ENCODE measurements at places on chromosomes 5 and 9.

DNA sequence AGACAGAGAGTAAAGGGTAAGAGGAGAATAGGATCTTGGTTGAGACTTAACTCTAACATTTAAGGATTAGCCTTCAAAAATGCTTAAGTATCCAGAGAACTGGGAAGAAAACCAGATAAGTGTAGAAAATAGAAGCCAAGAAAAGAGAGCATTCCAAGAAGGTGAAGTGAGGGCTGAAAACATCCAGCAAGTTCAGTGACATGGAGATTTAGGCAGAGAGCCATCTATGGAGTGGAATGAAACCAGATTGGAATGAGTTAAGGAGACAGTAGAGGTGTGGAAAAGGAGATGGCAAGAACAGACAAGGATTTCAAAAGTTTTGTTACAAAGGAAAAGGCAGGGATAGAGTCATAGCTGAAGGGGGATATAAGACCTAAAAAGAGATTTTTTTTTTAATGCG is 188.1 kb downstream of the TRPM3 start:
- DNase-seq = no peak

GRCh38 chr9:115952430-115953292 is 200.9 kb upstream of the PAPPA start:
- no peak for DNase-seq

DNA sequence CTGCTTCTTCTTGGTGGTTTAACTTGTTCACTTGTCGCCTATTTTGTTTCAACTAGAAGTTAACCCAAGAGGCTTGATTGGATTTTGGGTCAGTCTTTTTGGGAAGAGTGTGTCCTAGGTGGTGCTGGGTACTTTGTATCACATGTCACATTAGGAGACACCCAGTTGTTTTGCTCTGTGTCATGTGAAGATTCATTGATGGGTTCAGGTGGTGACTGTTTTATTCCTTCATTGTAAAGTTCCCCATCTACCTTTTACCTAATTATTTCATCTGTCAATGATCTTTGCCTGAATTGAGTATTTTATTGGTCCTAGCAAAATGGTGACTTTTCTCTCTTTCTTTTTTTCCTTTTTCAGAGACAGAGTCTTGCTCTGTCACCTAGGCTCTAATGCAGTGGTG is 69.2 kb downstream of the RALGPS1 start:
- no peak for DNase-seq

DNA sequence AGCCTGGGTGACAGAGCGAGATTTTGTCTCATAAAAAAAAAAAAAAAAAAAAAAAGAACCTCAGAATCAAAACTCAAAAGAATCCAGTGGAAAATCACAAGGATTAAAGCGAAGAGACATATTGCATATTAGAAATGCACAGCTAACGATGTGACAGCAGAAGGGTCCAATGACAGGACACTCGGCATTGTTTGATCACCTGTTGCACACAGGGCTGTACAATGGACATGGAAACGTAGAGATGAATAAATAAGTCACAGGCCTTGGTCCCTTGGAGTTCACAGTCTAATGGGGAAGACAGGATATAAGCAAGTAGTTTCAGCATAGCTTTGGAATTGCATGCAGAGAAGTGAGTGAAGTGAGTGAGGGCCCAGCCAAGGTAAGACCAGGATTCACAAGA is 25.9 kb upstream of the PIK3R1 start:
- DNase-seq = no peak

DNA sequence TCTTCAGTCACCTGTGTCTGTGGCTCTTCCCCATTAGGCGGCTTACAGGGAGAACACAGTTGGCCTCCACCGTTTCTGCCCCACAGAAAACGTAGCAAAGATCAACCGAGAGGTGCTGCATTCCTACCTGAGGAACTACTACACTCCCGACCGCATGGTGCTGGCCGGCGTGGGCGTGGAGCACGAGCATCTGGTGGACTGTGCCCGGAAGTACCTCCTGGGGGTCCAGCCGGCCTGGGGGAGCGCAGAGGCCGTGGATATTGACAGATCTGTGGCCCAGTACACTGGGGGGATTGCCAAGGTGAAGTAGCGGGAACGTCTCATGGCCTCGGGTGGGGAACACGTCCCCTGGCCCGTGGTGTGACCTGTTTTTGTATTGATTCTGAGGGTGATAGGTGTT is 6.5 kb downstream of the PMPCA start:
- no peak for DNase-seq

DNA sequence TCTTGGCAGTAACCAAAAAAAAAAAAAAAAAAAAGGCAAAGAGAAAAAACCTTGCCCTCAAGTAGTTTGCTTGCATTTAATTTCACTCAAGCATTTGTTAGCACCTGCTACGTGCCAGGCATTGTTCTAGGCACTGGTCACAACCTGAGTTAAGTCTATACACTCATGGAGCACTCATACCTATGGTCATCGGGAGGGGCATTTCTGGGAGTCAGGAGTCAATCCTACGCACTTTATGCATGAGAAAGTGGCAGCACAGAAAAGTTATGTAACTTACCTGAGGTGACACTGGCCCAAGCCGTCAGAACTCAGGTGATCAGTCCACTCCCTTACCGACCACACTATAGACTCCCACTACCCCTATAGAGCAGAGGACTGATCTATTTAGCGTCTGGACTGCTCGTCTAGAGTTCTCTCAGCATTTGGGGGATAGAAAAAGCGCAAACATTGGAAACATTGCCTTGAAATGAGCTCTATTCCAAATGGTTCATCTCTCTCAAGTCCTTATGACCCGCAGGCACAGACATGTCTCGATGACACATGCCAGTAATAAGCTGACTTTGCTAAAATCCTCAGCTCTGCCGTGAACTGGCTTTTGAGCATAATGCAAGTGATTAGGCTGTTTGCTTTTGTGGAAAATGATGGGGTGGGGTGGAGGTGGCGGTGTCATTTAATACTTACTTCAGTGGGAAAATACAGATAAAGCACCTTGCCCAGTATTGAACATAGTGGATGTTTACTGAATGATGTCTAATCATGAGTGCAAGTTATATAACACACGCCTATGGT is 160.2 kb downstream of the ARHGEF28 start:
- DNase-seq = no peak

DNA sequence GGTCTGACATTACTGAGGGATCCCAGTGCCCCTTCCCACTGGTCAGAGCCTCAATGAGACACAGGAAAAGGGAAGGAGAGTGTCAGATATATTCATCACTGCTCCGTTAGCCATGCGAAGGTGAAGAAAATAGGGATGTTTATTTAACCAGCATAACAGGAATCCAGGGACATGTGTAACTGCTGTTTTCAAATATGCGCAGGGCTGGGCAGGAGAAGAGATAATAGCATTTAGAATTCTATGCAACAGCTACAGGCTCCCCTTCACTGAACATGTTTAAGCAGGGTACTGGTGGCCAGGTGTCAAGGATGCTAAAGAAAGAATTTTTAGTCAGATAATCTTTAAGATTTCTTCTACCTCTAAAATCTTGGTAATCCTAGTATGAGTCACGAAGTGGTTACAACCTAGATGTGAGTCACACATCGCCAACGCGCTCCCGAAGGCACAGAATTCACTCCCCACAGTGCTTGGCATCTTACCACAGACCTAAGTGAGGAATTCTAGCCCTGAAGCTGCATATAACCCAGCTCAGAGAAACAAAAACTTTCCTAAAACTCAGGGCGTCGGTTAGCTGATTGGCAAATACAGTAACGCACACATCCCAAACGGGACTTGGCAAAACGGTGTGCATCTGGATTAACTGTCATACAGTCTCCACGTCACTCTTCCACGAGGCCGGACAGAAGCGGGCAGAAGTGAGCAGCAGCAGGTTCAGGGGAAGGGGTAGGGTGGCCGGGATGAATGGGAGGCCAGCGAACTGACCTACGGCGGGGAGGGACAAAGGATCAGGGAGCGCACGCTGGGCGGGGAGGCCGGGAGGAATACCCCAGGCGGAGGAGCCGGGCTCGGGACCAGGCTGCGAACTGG is 1.1 kb downstream of the CTNNAL1 start:
- DNase-seq = no peak

DNA sequence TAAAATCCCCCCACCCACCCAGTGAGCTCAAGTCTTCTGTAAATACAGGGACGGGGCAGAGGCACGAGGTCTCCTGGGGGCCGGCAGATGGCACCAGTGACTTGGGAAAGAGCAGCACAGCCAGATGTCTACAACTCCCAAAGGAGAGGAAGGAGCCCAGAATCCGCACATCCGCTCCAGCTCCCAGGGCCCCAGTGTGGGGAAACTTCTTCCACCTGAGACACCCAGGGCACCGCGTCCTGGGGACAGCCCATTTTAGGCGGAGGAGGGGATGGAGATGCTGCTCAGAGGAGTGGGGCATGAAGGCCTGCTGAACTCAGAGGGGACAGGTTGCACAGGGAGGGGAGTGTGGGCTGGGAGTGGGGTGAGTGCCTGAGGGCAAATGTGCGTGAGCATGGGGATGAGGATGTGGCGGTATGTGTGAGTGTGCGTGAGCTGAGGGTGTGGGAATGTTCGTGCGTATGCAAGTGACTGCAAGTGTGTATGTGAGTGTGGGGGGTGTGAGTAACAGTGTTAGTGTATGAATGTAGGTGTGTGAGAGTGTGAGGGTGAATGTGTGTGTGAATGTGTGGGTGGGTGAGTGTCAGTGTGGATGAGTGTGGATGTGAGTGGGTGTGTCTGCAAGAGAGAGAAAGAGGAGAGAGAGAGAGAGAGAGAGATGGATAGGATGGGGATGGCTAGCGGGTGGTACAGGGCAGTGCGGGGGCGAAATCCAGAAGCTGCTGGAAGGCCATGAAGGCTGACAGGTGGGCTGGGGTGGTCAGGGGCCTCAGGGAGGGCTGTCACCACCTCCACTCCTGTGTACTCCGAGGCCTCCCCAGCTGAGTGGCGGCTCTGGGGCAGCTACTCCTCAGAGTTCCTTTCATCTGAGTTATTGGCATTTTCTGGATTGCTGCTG is 63.5 kb downstream of the DUSP1 start:
- no peak for DNase-seq

DNA sequence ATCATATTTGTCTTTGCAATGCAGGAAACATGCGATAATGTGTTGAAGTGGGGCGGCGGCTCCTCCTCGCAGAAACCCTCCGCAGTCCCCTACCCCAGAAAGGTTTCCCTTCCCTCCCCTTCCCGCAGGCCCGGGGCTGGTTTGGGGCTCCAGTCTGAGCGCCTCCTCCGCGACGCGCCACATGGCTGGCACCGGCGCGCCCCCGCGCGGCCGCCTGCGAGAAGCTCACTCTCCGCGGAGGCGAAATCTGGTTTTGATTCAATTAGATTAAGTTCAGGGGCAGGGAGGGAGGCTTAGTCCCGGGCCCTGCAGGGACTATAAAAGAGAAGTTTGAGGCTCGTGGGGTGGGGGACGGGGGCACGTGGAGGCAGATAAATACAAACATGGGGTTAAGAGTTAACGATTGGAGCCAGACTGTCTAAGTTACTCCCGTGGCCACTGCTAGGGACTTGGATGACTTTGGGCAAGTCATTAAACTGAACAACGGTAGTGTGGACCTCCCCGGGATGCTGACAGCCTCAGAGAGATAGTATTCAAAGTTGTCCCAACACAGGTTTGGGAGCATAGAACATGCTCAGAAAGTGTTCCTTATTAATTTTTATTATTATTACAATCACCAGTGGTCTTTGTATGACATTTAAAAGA is 69.4 kb downstream of the MSX2 start:
- peak; percentile 26 for DNase-seq

DNA sequence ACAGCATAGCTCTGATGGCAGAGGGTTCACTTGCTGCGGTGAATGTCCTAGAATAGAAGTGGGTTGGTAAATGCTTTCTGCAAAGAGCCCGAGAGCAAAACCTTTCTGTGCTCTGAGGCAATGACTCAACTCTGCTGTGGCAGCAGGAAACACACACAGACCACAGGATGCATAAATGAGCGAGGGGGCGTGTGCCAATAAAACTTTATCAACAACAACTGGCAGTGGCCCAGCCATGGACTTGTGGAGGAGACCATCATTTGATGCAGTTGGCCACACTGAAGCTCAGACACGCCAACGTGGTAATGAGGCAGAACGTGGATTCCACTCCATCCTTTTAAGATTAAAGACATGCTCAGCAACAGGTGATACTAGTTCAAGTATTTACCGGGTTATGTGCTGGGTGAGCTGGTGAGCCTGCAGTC is 6.8 kb downstream of the MRPL36 start:
- DNase-seq = no peak
